Activated T-cell treated with anti-CD3 and anti-CD28 coated beads, Interleukin-2, amount 50 U/mL, for 48 hours (primary cell): ENCODE measurements at places on chromosomes 2 and 18.

DNA sequence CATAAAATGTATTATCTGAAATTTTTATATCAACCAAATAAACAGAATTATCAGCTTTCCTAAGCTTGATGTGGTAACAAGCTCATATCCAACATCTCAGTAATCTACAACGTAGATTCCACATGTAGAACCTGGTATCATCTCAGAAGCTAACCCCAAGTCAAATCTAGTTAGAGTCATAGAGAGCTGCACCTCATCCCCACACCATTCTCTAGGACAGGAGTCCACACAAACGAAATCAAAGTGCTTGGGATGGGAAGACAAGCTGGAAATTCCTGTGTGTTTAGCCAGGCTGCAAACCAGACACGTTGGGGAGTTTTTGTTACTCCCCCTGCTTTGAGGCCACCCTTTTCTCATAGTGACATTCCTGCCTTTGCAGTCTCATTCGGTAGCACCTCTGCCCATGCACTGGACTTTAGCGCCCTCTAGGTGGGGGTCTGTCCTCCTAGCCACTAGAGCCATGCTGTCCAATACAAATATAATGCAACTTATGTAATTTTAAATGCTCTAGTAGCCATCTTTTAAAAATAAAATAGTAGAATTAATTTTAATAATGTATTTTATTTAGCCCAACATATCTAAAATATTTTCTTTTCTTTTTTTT is 28.1 kb upstream of the SATB2 start:
- peak; percentile 51 for DNase-seq

- no peak for DNase-seq
Observed at GRCh38 chr2:7803515-7803914, 878.3 kb upstream of the ID2 start.

- DNase-seq: no peak
Observed at GRCh38 chr2:207231967-207232366, 66.2 kb upstream of the KLF7 start.

- no peak for DNase-seq
Observed at GRCh38 chr2:48483506-48483905, 46.4 kb upstream of the STON1 start.

DNA sequence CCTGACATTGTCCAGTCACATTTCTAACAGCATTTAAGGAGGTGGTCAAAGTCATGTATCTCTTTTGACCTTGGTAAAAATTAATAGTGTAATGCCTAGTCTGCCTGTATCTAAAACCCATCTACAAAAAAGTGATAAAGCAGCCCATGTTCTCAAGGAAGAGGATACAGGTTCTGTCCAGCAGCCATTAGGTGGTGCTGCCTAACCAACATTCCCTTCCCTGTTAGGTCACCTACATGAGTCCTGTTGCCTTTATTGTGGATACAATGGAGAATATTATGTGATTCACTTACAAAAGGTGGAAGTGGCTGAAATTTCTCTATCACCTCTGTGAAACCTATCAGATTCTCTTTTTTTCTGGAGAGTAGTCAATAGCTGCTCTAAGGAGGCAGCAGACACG is 52.5 kb downstream of the AQP4 start:
- DNase-seq: no peak

GRCh38 chr18:35695803-35696202 is 114.3 kb downstream of the GALNT1 start:
- no peak for DNase-seq

- no peak for DNase-seq
Observed at GRCh38 chr2:31334311-31335026, 80.1 kb downstream of the XDH start.

- no peak for DNase-seq
Observed at GRCh38 chr18:51290860-51291259, 93.4 kb upstream of the MEX3C start.

- no peak for DNase-seq
Observed at GRCh38 chr2:141468761-141469160, 662.1 kb downstream of the LRP1B start.

DNA sequence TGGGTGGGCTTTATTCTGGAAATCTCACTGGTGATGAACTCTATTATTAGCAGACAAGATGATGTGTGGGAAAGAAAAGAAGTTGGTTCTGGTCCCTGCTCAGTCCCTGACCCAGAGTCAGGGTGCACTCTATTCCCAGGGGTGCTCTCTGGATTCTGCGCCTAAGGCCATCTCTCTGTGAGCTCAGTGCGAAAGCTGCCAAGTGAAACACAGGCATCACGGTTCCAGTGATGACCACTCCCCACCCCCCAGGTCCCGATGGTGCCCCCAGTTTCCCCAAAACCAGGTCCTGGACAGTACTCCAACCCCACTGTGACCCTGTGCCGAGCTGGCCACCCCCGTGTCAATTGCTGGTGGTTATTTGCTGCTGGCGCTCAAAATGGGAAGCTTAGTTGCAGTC is 30.1 kb downstream of the RHOB start:
- DNase-seq: no peak
